NCI-H2227 treated with DMSO at 0.1 percent for 48 hours (cell line): ENCODE measurements at places on chromosomes 12 and 14.

DNA sequence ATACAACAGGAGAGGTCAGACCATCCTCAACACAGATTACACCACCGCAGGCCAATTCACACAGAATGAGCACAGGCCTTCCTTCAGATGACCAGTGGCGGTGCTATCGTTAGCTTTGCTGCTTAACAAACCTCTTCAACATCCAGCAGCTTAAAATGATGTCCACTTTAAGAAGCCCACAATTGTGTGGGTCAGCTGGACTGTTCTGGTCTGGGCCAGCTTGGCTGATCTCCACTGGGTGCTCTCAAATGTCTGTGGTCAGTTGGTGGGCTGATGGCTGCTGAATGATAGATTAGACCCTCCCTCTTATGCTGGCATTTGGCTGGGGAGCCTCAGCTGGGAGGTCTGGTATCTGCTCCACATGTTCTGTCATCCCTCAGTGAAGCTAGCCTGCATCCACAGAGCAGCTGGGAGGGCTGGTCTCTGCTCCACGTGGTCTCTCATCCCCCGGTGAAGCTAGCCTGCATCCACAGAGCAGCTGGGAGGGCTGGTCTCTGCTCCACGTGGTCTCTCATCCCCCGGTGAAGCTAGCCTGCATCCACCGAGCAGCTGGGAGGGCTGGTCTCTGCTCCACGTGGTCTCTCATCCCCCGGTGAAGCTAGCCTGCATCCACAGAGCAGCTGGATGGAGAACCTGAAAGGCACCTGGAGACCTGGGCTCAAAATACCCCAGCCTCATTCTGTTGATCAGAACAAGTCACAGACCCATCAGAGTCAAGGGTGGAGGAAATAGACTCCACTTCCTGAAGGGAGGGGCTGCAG is 203.6 kb upstream of the DIO3 start:
- DNase-seq: no peak

DNA sequence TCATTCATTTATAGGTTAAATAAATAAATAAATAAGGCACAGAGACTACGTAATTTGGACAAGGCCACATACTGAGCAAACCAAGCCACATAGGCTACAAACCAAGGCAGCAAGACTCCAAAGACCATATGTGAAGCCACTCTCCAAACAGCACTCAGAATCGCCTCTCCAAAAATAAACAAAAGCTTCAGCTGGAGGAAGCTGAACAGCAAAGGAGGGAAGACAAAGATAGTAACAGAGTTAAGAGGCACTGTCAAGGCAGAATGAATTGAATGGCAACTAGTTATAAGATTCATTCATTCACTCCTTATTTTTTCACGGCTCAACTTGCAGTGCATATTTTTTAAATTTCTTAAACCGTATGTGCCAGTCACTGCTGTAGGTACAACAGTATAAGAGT is 200.5 kb upstream of the GRIP1 start:
- DNase-seq: no peak

- DNase-seq: no peak
Observed at GRCh38 chr12:101040936-101041335, 169.1 kb downstream of the SLC5A8 start.

- DNase-seq: peak; percentile 39
Observed at GRCh38 chr12:101407049-101407435, 530 bp downstream of the ARL1 start.

DNA sequence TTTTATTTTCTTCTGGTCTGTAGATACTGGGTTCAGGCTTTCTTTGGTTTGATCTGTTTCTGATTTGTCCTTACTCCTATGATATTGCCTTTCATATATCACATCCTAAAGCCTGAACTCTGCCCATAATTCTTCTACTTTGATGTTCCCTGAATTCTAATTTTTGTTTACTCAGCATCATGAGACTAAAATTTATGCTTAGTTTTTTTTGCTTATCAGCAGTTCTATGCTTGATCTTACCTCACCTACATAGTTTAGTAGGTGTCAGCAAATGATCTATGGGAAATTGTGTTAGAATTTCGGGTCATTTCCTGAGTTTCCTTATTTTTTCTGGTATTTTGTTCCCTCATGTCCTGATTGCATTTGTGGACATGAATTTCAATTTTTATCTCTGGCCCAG is 94.2 kb downstream of the TMEM117 start:
- no peak for DNase-seq

GRCh38 chr14:71465316-71465715 is 466.9 kb upstream of the RGS6 start:
- no peak for DNase-seq

DNA sequence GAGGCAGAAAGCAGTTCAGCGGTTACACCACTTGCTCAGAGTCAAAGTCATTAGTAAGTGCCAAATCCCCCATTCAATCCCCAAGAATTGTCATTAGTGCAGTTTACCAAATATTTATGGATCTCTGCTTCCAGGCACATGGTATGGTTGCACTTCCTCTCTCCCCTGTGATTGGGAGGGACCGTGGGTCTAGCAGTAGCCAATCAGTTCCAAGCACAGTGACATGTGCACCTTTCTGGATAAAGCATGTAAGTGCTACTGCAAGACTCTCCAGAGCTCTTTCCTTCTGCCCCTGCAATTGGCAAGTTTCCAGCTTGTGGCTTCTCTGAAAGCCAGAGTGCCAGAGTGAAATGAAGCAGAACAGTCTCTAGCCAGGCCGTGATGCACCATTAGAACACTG is 85.3 kb upstream of the FLRT2 start:
- no peak for DNase-seq

- no peak for DNase-seq
Observed at GRCh38 chr14:97723351-97723750, 926.2 kb downstream of the VRK1 start.

DNA sequence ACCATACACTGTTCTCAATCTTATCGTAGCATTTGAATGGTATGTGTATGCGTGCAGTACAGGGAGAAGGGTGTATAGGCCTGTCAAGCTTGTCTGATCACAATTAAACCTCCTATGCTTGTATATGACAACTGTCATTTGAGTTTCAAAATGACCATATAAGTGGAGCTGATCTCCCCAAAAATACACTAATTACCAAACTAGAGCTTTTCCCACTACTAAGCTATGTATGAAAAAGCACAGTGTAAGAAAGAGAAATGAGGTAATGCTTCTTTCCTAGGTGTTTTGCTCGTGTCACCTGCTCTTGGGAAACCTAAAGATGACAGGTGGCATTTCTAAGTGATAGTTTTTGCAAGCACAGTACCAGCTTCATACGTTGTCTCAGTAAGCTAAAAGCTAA is 1.1 kb upstream of the STK38L start:
- no peak for DNase-seq

DNA sequence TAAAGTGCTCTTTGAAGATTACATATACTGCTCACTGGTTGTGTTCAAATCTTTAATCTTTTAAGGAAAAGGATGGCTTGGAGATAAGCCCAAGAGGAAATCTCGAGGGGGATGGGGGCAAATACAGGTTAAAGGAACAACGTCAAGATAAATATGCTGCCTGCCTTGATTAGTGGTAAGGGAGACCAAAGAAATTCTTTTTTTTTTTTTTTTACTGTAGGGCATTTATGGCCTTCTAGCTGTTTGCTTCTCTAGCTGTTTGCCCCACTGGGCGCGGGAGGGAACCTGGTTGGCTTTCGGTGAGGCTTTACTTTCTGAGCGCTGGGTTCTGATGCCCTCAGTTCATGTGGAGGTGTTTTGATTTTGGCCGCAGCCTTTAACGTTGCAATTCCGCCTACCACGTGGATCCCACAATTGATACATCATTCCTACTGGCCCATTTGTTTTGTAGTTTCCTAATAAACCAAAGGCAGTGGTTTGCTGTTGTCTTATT is 5.7 kb downstream of the CCND2 start:
- no peak for DNase-seq
